ENCODE measurements at places on chromosomes 4 and X.
A peak's percentile ranks its signal among the peaks of the same experiment; 100 is the strongest.

DNA sequence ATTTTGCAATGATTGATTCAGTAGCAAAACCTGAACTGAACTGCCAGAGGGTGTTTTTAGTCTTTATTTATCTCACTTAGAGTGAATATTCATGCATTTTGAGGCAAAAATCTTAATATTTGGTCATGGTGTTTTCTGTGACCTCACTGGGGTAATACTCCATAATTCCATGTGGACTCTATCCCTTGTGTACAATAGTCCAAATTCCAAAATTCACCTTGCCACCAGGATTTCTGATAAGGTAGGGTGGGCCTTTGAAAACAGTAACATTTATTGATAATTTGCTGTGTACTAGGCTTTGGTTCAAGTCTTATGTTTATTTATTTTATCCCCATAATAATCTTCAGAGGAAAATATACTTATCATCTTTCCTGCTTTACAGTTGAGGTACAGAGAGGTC is 68.4 kb upstream of the PDE5A start:
- no peak for DNase-seq

DNA sequence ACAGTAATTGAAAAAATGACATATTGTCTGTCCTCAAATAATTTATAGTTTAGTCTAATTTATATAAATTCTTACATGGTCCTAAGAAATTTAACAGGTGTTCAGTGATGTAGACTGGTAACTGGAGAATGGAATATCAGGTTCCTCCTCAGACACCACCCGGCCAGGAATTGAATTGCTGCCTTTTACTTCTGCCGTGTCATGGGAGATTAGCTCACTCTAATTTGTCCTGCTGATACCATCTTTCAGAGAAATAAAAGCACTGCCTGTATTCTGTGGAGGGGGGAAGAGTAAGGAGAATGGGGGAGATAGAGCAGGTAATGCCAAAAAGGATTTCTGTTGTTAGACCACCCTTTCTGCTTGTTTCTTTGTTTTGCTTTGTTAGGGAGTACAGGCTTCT is 125.2 kb upstream of the KLHL4 start:
- no peak for DNase-seq

DNA sequence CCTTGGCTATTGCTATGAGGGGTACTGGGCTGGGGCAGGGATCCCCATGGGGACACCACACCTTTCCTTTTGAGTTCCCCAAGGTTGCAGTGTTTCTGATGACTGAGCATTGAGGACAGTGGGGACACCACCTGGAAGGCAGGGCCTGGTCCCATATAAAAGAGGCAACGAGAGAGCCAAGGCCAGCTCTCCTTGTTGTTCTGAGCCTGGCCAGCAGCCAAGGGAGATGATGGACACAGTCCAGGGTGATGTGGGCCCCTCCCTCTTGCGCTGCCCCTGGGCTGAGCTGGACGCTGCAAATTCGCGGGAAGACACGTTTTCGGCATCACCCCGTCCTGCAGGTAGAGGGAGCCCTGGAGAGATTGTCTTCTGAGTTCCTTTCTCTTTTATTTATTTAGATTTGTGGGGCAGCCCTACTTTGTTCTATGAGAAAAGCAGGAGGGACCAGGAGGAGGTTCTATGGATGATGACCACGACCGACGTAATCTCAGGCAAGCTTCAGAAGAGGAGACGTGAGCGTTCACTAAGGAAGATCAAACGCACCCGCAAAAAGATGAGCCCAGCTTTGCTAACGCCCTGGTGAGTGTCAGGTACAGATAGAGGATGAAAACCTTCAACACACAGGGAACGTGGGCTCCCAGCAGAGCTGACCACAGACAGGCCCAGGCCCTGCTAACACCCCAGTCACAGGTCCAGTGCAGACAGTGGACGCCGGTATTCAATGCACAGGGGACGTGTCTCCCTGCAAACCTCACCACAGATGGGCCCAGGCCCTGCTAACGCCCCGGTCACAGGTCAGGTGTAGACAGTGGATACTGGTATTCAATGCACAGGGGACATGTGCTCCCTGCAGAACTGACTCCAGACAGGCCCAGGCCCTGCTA is 97.4 kb downstream of the SHOX start:
- DNase-seq: peak; percentile 4

DNA sequence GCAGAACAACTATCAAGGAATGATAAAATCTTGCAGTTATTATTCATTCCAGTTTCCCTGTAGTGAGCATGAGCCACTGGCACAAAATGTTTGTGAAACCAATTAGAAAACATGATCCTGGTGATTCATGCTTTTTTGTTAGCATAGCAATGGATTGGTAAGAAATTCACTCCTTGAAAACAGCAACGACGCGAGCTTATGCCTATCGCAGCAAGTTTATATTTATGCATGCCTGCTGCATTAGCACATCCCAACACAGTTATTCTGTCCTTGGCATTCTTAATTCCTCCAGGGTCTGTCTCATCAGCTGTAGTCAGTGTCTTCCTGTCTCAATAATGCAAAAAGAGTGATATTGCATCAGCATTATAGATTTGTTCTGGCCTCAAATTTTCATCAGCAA is 975.9 kb downstream of the STIM2 start:
- peak; percentile 71 for DNase-seq

GRCh38 chr4:88280228-88280795 is 4.0 kb downstream of the PPM1K start:
- DNase-seq: no peak

DNA sequence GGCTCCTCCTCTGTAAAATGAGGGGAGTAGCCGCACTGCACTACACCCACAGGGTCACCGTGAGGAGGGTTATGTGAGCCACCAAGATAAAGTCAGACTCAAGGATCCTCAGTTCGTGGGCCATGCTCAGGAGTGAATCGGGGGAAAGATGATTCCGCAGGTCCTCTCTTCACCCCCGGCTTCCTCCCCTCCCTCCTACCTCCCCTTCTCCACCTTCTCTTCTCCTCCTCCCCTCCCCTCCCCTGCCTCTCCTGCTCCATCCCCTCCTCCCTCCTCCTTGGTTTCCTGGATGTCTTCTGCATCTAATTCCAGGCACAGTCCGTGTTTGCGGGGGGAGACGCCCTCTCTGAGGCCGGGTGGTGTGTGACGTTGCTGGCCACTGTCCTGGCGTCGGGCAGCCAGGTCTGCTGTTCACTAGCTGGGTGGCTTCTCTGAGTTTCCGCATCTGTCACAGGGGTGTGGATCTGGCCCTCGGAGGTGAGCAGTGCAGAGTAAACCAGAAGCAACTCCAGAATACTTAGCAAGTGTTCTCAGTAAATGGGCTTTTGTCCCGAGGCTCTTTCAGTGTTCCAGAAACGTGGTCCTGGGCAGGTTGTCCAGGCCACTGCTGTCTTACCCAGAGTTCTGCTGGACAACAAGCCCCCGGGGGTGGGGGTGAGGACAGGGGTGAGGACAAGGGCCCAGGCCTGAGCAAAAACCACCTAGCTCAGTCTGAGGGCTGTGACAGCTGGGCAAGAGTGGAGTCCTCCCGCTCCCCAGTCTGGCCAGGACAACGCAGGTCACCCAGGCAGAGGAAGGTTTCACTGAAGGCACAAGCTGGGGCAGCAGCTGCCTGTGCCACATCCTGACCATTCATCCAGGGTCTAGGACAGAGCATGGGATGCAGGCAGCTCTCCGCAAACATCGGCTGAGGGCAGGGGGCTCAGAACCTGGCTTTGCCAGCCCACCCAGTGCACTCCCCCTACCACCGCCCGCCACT is 92.4 kb downstream of the PPP2R2C start:
- DNase-seq: no peak

All from iris pigment epithelial cell (primary cell).